ENCODE measurements at places on chromosomes 3 and 15.

DNA sequence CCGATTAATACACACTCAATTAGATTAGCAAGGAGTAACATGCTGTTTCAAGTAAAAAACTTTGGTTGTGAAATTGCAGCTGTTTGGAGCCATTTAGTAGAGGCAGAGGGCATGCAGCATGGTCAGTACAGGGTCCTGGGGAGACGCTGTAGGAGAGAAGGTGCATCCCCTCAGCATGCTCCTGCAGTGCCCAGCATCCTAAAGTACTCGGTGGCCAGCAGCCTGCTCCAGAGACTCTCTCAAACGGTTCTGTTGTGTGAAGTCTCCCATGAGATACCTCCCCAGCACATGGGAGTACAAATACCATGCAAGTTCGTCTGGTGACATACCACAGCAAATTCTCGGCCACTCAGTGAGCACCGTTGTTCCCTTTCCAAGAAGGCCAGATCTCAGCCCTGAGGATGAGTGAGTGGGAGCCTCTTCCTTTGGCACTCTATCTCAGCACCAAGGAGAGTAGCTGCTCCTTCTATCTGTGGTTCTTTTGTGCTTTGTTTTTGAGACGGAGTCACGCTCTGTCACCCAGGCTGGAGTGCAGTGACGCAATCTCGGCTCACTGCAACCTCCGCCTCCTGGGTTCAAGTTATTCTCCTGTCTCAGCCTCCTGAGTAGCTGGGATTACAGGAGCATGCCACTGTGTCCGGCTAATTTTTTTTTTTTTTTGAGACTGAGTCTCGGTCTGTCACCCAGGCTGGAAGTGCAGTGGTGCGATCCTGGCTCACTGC is 72.7 kb downstream of the TJP1 start:
- DNase-seq = no peak

DNA sequence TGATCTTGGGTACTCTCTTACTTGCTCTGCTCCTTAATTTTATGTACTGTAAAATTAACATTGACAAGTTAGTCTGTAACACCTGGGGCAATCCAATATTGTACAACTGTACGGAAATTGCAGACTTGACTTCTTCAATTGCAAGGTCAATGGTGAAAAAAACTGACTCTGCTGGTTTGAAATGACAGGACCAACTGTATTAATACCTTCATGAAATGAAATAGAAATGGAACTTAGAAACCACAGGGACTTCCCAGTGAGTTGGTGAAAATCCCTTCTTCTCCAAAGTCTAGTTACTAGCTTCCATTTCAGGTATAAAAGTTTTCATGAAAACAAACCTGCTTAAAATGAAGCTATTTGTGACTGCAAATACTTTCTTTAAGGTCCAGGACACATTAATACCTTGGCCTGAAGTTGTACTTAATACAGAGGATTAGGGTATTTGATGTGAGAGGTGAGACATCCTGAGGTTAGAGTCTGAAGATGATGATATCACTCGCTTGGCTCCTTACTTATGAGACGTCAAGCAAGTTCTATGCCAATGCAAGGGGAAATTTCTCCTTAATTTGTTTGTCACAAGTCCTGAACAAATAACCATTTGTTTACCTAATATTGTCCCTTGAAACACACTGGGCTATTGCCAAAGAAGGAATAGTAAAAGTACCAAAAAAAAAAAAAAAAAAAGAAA is 226.2 kb upstream of the TP63 start:
- no peak for DNase-seq

GRCh38 chr3:79761441-79761840 is 6.4 kb downstream of the ROBO1 start:
- no peak for DNase-seq

GRCh38 chr15:60568914-60569391 is 90.0 kb upstream of the ICE2 start:
- DNase-seq = no peak

GRCh38 chr3:196055683-196056270 is 26.1 kb downstream of the TFRC start:
- no peak for DNase-seq

GRCh38 chr15:70271422-70272088 is 173.8 kb upstream of the TLE3 start:
- no peak for DNase-seq

- no peak for DNase-seq
Observed at GRCh38 chr3:166900866-166901577, 479.1 kb downstream of the ZBBX start.

- DNase-seq = no peak
Observed at GRCh38 chr15:65818927-65819562, 27.0 kb upstream of the DENND4A start.

DNA sequence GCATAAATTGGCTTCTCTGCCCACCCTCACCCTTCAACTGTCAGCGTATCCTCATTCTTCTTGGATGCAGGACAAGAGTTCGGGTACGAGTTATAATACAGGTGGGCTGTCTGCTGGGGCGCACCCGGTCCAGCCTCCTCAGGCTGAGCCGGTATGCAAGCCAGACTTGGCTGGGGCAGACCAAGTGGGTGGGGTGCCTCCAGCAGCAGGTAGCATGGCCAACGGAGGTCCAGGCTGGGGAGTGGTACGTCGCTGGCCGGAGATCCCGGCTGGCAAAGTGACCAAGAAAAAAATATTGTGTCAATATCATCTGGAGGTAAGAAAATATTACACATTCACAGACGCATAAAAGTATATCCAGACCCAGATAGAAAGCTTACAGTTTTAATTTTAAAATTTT is 45.6 kb downstream of the GATM start:
- no peak for DNase-seq

DNA sequence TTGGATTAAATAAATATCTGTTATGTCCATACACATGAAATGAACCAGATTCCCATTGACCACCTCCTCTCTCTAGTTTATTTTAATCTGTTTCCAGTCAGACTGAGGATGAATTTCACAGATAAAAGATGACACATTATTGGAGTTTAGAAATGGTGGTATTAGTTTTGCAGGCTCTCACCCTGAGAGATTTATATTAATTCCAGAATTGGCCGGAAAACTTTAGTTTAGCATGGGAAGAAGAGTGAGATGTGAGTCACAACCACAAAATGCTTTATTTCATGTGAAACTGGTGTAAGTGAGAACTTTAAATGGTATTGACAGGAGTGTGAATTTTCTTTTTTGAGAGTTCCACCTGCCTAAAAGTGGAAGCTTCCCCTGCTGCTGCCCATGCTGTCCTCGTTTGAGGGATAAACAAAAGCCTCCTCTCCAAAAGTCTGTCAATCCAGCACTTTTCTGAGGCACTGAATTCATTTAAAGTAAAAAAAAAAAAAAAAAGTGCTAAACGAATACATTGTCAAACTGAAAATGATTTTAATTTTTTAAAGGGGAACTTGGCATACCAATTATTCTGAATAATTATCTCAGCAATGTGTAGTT is 65.1 kb upstream of the EPHA3 start:
- no peak for DNase-seq

DNA sequence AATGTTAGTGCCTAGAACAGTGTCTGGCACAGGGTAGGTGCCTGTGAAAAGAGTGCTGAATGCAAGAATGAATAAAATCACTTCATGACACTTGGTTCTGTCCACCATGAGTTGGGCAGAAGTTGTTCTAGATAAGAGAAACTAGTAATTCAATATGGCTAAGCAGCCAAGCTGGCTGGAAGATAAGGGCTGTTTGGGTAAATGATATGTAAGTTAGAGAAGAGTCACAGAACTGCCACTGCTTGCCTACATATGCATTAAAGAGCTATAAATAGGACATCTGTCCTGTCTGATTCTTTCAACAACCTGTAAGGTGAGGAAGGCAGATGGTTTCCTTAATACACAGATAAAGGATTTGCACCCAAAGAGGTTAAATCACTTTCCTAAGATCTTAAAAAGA is 13.1 kb downstream of the MTMR10 start:
- no peak for DNase-seq

DNA sequence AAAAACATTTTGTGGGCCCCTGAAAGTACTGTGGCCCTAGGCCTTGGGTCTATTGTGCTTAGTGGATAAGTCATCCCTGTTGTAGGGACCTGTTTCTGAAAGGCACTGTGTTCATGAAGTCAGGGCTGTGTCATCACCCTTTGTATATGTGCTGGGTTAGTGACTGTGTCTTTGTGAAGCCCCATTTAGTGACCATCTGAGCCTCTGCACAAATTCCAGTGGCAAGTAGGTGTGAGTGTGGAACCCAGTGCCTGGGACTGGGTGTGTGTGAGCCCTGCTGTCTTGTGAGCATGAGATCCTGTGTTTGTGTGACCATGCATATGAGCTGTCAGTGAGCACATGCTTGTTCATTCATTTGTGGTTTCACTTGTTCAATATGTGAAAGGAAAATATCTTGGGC is 1.2 kb upstream of the HYAL1 start:
- no peak for DNase-seq

DNA sequence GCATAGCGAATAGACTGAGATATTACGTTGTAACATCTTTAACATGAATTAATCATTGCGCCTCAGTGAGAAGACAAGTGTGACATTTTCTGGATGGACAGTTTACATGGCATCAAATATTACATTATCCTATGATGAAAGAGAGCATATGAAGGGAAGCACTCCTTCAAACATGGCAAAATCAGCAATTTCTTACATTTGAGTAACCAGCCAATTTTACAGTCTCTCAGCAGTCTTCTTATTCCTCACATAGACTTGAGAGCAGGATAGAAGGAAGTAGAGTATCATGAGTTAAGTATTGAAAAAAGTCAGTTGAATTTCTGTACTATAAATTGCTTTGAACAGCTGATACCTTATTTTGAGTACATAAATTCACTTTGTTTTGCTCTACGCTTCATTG is 38.9 kb downstream of the FANCI start:
- no peak for DNase-seq

DNA sequence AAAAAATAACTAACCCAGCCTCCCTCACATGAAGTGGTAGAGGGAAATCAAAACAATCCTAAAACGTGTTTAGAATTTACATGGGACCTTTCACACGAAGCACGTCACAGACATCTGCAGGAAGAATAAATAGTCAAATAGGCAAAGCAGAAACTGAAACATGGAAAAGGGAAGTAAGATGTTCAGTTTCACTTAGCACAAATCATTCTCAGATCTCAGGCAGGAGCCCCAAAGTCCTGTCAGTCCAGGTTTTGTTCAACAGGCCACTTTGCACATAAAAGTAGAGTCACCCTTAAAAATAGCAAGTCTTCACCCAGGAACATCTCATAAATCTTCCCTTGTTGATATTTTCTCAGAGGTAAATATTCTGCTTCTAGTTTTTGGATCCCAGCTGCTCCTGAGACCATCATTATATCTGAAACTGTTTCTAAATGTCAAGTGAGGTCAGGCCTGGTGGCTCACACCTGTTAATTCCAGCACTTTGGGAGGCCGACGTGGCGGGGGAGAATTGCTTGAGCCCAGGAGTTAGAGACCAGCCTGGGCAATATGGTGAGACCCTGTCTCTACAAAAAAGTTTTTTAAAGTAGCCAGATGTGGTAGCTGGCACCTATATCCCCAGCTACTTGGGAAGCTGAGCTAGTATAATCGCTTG is 1.9 kb downstream of the RUBCN start:
- DNase-seq = no peak

GRCh38 chr3:15011174-15011573 is 53.9 kb downstream of the MRPS25 start:
- DNase-seq = no peak

DNA sequence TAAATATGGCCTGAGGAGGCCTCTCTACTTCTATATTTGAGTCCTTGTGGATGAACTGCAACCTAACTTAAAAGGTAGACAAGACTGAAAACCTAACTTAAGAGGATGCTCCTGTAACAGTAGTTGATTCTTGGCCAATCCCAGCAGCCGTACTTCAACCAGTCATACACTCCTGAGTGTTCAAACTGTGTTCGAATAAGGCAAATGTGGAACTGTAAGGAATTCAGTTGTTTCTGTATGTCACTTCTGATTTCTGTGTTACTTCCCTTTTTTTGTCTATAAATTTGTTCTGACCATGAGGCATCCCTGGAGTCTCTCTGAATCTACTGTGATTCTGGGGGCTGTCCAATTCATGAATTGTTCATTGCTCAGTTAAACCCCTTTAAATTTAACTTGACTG is 20.5 kb downstream of the GALK2 start:
- no peak for DNase-seq
